ENCODE measurements at places on chromosomes 6 and 20.

GRCh38 chr6:90413867-90414266 is 117.2 kb upstream of the BACH2 start:
- peak; percentile 43 for DNase-seq

GRCh38 chr20:21083825-21084325 is 22.3 kb downstream of the LINC00237 start:
- no peak for DNase-seq

GRCh38 chr6:85129881-85130280 is 320.0 kb upstream of the NT5E start:
- no peak for DNase-seq

DNA sequence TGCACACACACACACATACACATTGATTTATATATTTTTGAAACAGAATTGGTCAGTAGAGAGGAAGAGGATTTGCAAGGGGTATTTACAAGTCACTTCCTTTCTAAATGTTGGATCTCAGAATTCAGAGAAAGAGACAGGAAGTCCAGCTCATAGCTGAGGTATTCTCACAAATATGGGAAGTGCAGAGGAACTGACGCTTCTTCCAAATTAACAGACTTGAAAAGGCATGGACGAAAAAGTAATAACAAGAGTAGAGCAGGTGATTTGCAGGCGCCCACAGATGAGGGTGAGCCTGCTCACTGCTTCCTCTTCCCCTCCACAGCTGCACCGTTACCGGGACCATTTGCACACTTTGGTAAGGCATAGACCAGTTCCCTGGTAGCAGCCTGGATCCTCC is 246.4 kb downstream of the PHACTR1 start:
- DNase-seq = no peak

GRCh38 chr6:2617729-2618128 is 133.0 kb downstream of the MYLK4 start:
- DNase-seq = no peak

DNA sequence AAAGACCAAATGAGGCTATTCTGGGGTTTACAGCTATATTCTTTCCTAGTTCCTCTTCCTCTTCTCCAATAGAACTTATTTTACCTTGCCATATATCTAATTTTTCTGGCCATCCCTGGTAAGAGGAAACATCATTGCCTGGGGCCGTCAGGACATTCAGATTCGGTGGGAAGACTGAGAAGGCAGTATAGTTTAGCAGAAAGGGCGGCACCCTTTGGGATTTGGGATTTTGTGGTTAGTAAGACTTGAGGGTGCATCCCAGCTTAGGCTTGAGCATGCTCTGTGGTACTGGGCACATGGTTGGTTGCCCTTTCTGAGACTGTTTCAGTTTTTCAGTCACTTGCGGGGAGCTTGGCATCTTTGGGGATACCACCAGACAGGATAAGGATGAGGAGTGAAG is 21.1 kb downstream of the SCUBE3 start:
- no peak for DNase-seq

DNA sequence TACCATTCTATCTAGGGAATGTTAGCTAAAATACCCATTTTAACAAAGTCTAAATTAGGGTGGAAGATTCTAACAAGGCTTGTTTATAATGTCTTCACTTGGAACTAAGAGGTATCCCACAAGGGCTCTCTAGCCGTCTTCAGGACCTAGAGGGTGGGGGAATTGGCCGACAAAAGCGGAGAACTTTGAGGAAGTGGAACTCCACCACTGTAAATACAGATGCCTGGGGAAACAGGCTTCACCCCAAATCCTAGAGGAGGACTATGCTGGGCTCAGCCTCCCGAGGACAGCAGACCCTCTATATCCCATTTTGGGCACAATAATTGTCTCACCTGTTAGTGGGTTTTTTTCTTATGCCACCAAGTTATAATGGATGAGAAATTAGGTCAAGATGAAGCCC is 58.0 kb upstream of the TFB1M start:
- no peak for DNase-seq

GRCh38 chr6:110534731-110535492 is 58.5 kb upstream of the SLC22A16 start:
- no peak for DNase-seq

- DNase-seq = no peak
These were observed 725.4 kb upstream of the EPHA7 start for GRCh38 chr6:94144807-94145206.

DNA sequence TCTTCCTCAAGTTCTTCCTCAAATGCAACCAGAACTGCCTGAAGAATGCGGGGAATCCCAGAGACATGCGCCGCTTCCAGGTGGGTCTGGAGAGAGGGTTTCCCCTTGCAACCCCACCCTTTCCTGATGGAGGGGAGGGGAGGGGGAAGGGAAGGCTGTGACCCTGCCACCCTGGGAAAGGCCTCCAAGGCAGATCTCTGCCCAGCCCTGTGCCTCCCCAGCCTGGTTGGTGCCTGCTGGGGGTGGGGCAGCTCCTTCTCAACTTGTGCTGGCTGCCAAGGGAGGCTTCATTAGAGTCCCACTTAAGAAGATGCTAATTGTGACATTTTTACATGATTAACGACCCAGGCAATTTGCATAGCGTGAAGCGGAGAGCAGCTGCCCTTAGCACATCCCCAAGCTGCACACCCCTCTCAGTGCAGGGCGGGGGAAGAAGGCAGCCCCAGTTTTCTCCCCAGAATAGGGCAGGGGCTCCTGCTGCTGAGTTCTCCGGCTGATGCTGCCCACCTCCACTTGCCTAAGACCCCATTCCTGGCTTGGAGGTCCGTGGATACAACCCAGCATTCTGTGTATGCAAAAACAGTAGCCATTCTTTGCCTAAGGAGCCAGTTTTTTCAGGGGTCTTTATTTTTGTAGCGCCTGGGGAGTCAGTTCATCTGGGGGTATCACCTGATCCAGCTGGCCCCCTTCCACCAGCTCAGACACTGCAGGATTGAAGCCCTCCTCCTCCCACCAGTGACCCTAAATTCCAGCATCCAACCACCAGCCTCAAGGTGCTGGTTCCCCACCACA is 51.7 kb downstream of the CPXM1 start:
- DNase-seq = no peak

GRCh38 chr20:62232194-62232593 is 6.1 kb upstream of the OSBPL2 start:
- no peak for DNase-seq

GRCh38 chr6:122709922-122710512 is 69.5 kb upstream of the FABP7 start:
- no peak for DNase-seq

DNA sequence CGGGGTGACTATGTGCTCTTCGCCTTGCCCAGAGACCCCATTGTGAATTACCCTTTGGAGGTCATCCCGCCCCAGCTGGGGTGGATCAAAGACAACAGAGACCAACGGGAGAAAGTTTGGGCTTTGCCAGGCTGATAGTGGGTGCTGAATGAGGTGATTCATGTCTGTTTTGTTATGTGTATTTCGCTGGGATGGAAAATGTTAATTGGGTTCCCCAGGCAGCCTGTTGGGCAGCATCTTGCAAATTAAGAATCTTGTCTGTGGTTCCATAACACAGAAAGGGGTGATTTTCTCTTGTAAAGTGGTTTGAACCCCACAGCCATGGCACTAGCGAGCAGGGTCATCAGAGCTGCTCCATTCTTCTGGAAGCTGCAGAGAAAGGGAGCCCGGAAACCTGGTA is 63.1 kb upstream of the UNC93A start:
- no peak for DNase-seq

DNA sequence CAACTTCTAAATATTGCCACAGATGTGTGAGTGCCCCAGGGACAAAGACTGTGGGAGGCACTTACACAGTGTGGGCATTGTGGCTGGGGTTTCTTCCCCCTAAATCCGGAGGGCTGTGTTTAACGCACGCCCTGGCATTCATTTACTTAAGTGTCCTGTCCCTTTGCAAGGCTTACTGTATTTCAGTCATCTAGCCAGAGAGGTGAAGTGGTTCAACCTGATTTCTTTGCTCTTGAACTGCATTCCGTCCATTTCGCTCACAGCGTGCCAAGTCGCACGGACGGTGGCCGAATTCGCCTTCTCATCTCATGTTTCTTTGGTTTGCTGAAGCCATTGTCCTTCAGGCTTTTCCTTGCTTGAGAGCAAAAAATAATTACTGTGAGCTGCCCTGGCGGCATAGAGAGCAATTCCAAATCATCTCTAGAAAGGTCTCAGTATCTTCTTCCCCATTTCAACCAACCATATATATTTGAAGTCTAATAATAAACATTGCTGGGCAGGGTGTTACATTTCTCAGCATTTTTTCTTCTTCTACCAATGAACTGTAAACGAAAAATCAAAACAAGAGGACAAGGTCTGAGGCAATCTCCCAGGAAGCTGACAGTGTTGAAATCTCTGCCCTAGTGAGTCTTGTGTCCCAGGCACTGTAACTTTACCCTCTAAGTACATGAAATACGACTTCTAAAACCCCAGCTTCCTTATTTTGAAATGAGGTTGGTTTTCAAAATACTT is 16.9 kb downstream of the SYTL3 start:
- no peak for DNase-seq

DNA sequence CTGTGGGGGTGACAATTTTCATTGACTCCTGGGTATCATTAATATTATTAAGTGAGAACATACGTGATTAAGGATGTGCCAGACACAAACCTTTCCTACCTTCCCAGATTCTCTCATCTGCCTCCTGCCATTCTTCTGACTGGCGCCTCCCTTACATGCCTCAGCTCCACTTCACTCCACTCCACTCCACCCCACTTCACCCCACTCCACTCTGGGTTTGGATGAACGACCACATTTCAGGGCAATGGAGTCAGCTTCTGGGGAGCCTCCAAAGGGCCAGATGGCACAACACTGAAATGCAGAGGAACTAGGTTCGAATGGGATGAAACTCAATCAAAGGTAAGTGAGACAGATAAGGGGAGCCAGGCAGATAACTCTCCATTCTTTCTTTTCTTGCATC is 40.5 kb upstream of the LRRC1 start:
- no peak for DNase-seq

DNA sequence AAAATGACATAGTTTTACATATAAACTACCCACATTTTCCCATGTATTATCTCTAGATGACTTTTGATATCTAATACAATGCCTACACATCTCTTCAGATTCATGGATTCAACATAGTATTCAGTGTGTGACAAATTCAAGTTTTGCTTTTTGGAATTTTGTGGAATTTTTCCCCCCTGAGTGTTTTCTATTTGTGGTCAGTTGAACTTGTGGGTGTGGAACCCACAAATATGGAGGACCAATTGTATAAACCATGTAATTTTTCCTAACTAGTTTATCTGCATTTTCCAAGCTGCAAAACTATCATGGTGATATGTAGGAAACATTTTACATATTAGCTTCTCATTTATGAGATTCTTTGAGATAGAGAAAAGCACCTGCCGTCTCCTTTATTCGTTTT is 374.3 kb upstream of the SOX4 start:
- DNase-seq = no peak

- no peak for DNase-seq
These were observed 12.1 kb upstream of the HINT3 start for GRCh38 chr6:125944434-125944816.

GRCh38 chr6:41092421-41093140 is 19.8 kb downstream of the NFYA start:
- no peak for DNase-seq

DNA sequence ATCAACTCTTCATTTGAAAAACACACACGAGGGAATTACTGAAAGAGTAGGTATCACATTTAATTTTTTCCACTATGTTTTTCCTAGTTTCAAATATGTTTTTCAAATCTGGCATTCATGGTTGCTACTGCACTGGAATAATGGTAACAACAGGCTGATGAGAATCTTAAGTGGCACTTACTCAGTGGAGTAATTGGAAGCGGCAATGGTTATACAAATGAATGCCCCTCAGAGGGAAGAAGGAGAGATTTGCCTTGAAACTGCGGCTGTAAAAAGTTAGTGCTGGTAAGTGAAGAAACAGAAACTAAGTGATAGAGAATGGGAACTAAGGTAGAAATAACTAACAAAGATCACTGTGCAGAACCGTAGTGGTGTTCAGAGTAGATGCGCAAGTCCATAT is 41.0 kb upstream of the PDE7B start:
- no peak for DNase-seq

DNA sequence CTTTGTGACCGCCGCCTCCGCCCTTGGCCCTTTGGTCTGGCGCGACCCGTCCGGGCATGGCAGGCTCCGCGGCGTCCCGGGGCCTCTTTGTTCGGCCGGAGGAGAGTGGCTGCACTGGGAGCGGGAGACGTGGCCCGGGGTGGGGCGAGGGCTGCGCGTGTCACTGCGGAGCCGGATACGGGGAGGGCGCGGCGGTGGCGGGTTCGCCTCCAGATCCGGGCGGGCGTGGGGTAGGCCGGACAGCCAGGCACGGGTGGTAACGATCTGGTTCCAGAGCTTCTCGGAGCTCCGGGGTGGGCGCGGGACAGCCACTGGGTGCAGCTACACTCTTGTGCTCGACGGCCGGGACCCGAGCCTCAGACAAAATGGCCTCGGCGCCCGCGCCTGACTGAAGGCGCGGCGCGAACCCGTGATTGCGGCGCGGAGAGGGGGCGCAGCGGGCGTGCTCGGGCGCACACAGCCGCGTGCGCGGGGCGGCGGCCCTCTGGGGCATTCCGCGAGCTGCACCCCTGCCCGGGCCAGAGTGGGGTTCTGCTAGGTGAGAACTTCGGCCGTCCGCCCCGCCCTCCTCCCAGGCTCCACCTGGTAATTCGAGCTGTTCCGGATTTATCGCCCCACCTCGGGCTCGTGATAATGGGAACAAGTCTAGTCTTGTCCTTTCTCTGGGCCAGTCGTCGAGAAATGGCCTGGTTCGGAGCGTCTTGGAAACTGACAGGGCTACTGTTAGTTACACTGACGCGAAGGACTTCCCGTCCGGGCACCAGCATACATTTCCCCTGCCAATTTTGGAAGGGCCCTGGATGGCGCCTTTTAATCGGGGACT is 1.0 kb downstream of the LOC128125822 start:
- DNase-seq = peak; percentile 24

DNA sequence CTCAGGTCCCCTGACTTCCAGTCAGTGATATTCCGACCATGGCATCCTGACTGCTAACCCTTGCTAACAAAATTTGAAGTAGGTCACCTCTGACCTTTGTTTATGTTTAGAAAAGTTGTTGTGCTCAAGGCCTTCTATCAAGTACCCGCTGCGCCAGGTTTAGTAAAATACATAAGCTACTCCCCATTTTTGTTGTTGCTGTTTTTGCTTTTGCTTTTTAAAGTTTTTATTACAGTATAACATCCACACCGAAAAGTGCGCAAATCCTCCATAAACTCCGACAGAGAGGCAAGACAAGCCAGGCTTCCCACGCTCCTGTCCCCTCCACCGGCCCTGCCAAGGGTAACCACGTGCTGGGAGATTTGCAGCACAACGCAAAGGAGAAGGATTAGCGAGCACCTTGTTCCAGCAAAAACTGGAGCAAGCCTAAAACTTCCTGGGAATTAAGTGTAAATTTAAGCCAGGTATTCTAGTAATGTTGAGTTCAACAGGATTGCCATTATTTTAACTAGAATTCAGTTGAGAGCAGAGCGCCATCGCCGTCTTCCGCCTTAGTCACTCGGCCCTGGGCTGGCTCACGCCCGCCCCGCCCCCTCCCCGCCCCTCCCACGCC is 17.8 kb upstream of the HMGN4 start:
- no peak for DNase-seq

- no peak for DNase-seq
These were observed 559 bp downstream of the APMAP start for GRCh38 chr20:24991897-24992486.

- no peak for DNase-seq
These were observed 26.9 kb downstream of the BICRAL start for GRCh38 chr6:42808492-42809483.

All from stimulated activated CD8-positive, alpha-beta memory T cell treated with anti-CD3 and anti-CD28 coated beads, Interleukin-7, amount 100 ng/mL, for 1 hour (primary cell).